ENCODE measurements at places on chromosomes 3 and 15.

DNA sequence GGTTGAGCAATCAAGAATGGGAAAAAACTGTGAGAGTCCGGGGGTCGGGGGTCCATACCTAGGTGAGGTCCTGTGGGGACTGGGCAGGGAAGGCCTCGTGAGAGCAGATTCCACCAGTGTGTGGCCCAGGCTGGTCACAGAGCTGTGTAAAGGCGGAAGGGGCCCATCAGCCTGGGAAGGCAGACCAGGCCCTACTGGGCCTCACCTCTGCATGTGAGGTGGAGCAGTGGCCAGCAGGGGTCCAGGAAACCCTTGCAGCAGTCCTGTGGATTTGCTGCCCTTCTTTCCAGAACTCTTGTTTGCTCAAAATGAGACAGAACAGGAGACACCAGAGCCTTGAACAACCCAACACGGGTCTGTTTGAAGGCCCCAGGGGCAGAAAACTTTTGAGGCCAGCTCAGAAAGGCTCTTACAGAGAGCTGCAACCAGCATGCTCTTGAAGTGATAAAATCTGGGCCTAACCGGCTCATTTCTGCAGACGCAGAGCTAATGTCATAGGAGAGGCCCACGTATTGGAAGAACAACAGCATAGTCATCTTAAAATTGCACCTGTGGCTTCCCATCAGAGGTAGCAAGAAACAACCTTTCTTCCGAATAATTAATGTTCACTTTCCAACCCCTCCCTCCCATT is 30.3 kb upstream of the HHATL start:
- no peak for DNase-seq

DNA sequence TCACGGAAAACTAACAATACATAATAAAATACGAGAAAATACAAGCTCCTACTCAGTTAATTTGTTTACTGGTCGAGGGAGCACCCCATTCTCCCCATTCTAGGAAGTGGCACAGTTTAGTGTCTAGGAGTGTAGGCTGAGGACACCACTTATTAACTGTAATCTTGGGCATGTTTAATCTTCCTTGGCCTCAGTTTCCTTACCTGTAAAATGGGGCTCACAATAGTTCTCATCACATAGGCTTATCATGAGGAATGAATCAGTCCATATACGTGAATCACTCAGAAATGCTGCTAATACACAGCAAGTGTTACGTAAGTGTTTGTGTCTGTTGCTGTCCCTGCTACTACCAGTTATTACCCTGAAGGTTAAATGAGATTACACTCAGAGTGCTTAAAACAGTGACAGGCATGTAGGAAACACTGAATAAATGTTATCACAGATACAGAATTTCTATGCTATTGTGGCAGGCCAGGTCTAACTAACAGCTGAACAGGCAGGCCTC is 210.2 kb downstream of the OSBPL10 start:
- DNase-seq: no peak

DNA sequence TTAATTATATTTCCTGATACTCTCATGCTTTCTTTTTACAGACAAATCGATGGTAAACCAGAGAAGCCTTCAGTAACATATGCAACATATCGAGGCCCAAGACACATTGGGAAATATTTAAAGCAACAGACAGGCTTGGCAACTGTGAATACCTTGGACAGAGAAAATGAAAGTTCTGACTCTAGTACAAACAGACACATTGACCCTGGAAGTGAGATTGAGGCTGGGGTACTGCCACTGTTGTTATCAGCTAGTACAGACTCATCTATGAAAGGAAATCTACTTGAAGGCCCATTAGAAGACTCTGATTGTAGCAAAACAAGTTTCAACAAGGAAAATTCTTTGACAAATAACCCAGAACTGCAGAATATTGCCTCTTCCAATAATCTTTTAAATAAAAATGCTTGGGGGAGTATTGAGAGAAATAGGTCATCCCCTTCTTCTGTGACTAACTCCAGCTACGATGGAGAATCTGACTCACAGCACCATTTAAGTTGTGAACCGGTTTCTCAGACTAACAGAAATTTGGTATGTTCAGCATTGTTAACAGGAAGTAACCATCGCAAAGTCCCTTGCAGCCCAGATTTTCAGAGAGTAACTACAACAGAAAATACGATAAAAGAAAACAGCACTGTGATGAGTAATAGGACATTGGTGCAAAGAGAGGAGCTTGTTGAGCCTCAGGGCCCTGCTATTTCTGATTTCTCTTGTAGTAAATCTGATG is 50.2 kb downstream of the CRYBG3 start:
- no peak for DNase-seq

GRCh38 chr3:156892701-156893100 is 66.5 kb downstream of the LEKR1 start:
- DNase-seq: no peak

GRCh38 chr3:111715911-111716523 is 120.9 kb upstream of the ZBED2 start:
- peak; percentile 58 for DNase-seq

DNA sequence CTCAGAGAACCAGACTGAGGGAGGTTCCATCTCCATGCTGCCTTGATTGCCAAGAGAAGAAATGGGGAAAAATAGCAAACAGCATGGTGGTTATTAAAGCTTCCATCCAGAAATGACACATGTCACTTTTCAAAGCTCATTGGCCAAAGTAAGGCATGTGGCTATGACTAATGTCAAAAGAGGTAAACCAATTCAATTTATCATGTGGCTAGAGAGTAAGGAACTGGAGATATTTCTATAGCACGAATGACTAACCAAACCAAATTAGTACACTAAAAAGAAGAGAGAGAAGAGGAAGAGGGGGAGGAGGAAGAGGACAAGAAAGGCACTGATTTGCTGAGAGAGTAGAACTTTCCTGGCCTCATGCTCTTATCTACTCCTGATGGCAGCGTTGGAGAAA is 115.2 kb upstream of the SLC6A11 start:
- no peak for DNase-seq

DNA sequence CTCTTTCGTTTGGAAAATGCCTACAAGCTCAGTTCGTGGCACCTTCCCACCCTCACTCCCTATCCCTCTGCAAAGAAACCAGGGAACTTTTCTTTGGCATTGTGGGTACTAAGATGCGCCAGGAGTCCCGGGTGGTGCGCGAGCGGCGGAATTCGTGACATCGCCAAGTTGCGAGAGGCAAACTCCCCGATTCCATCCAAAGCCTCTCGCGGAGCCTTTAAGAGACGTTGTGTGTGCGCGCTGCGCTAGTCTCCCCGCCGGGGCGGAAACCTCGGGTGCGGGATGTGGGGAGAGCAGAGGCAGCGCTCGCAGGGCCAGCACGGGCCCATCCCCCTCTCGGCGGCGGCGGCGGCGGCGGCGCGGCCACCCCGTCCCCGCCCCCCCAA is 443 bp upstream of the NR2F2 start:
- no peak for DNase-seq

DNA sequence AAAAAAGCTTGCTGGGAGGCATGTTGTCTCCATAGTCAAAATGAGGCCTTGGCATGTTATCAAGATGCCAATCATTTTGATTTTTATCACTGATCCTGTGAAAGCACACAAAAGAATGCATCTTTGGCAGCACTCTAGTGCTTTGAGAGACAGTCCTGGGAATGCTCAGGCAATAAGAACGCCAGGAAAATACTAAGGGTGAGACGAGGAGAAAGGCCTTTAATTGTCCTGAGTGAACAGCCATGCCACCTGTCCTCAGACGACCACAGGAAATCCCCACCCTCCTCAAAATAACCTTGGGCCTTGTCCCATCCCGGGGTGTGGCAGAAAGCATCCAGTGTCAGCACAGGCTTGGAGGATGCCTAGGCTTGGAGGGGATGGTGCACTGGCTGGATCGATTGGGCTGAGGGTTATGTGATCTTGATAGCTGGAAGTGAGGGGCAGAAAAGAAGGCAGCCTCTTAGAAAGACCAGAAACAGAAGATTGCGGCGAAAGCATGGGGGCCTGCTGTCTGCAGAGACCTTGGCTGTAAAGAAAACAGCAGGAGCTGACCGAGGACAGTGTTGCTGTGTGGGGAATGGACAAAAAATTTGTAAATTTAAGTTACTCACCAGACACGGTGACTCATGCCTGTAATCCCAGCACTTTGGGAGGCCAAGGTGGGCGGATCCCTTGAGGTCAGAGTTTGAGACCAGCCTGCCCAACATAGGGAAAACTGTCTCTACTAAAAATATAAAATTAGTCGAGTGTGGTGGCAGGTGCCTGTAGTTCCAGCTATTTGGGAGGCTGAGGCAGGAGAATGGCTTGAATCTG is 7.3 kb downstream of the TMEM158 start:
- peak; percentile 23 for DNase-seq

DNA sequence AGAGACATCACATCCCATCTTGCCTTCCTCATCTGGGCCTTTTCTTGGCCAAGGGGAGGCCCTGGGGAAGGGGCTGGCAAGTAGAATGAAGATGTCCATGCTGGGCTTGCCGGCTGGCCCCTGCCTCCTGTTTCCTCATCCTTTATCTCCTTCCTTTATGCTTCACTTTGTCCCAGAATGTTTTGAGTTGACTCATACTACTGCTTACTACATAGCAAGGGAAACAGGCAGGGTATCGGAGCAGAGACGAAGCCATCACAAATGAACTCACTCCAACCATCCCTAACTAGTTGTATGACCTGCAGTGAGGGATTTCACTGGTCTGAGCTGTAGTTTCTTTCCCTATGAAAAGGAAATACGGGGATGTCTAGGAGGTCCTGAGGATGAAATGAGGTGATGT is 66.0 kb downstream of the CHDH start:
- DNase-seq: no peak

GRCh38 chr3:126913524-126913923 is 69.4 kb upstream of the PLXNA1 start:
- no peak for DNase-seq

DNA sequence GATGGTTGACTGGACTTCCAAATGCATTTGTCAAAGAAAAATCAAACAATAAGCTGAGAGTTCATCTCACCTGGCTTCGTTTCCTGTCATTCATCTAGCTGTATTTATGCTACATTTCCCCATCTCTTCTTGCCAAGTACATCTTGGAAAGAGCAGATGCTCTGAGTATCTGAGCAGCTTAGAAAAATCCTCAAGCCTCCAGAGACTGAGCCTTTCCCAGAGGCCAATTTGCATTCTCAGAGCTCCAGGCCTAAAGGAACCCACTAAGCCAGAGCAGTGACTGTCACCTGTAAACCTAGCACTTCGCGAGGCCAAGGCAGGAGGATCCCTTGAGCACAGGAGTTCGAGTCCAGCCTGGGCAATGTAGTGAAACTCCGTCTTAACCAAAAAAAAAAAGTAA is 100.5 kb downstream of the XXYLT1 start:
- DNase-seq: no peak

DNA sequence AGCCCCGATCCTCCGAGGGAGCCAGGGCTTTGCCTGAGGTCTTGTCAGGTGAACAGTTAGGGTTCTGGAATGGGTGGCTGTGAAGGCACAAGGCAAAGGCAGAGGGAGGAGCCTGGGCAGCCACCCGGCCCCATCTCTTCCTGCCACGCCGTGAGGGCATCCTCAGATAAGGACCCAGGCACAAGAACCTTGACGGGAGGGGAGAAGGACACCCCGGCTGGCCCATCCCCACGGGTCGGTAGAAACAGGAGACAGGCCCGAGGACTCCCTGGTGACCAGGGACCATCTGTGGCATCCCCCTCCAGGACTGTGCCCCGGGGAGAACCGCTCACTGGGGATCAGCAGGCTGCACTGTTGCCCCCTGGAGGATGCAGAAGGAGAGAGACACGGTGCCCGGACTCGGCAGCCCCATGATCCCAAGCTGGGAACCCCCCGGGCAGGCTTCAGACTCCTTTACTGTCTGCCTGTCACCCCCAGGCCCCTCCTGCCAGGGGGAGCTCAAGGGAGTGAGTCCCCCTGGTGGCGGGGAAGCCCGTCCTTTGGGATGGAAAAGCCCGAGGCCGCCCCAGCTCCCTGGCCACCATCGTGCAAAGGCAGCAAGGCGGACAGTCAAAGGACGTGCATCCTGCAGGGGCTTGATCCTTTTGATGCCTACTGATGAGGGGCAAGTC is 12.3 kb upstream of the PCSK6 start:
- DNase-seq: no peak

Measured in LNCaP clone FGC (cell line).